ENCODE measurements at places on chromosomes 2 and 18. TPM values are rescaled to one million over a fixed set of nuclear protein-coding genes. Genes with fewer than 3 reads are reported as not detected.

The SPHKAP gene
- not detected for total RNA-seq

The OSBPL6 gene
- total RNA-seq, result 9.2 TPM

The GKN2 gene
- total RNA-seq, result 3.5 TPM

The CCDC68 gene
- total RNA-seq, result 2.7 TPM

The VAMP8 gene
- total RNA-seq, result 17.3 TPM

The TBR1 gene
- total RNA-seq, result 0.03 TPM

The CD8A gene
- 0.34 TPM for total RNA-seq

The POTEI gene
- total RNA-seq, result not detected

The TUBA4B gene
- total RNA-seq, result not detected

The GLI2 gene
- total RNA-seq, result 26.1 TPM

Measured in A549 treated with GW870086 at 1 μM for 4 hours (cell line).